ENCODE measurements at places on chromosomes 1 and 21. TPM values are rescaled to one million over a fixed set of nuclear protein-coding genes. Genes with fewer than 3 reads are reported as not detected.

The FAM151A gene
- polyA plus RNA-seq: 0.34 TPM

The CD1C gene
- 1.4 TPM for polyA plus RNA-seq

The NUAK2 gene
- polyA plus RNA-seq: 0.49 TPM

The HAPLN2 gene
- polyA plus RNA-seq: 0.43 TPM

DNA sequence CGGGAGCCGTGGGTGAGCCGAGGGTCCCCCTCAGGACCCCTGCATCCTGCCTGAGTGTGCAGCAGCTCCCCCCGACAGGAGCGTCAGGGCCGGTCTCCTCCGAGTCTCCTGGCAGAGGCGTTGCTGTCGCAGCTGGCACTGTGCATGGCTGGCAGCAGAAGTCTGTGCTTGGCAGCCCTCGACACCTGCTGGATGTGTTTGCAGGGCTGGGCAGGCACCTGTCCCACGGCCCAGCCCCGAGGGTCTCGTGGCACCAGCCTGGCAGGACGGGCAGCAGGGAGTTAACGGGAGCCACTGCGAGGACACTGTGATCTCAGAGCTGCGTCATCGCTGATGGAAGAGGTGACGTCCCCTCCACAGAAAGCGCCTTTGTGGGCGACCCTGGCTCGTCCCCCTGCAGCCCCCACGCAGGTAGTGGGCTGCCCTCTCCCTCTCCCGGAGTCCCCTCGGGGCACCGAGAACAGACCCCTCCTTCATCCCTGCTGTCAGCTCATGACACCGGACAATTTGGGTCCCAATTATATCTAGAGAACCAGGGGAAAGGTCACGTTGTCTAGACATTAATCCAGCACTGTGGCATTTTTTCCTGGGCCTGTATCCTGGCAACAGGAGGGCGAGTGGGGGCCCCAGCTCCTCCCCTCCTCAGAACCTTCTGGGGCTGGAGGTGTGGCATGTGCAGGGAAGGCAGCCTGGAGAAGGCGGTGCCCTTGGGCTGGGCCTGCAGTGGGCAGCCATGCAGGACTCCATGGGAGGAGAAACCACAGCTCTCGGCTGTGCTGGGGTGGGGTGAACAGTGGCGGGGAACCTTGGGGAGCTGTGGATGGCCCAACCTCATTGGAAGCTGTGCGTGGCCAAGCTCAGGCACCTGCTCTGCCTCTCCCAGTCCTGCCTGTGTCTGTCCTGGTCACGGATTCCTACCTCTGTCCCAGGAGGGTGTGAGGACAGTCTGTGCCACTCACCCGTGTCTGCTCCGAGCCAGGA, 15.4 kb downstream of the COL18A1 start:
- no peak for DNase-seq

DNA sequence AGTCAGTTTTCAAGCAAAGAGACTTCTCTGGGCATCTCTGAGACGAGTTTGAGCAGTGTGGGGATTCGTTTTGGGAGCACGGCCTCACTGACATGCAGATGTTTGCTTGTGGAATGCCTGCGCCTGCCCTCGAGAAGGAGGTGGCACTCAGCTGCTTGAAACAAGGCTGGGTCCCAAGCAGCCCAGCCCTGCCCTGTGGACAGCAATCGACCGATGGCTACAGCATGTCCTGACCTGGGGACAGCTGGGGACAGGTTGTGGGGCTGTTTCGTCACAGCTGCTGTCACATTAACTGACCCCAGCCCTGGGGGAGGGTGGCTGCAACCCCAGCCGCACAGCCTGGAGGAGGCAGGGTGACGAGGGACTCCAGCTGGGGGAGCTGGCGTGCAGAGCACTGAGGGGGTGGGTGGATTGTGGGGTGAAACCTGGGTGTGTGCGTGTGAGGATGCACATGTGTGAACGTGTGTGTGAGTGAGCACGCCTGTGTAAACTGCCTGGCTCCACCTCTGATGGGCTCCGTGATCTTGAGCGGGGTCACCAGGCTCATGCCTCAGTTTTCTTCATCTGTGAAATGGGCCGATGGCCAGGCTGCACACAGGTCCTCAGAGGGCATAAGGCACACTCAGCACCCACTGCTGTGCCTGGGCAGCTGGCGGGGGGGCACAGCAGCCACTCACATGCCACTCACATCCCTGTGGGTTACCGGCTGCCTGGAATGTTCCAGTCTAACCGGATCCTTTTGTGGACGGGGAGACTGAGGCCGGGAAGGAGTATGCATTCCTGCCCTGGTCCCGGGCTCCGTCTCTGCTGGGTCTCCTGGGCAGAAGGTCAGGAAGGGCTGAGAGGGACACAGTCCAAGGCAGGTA, 49.3 kb downstream of the COL18A1 start:
- DNase-seq: no peak

- DNase-seq: no peak
These were observed 8.3 kb upstream of the SH2D5 start for GRCh38 chr1:20740781-20741180.

DNA sequence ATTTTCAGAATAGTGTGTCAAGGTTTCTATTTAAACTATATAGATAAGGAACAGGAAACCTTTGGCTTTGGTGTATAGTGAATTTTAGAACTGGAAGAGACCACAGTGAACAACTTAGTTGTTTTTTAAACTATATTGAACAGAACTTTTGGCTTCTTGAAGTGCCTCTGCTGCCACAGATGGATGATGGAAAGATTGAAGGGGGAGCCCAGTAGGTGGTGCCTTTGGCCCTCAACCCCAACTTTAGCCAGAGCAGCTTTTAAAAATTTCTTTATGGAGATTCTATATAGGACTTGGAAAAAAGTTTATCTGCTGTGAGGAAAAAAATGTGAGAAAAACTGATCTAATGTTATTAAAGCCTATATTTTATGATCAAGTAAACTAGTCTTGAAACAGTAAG, 50.2 kb downstream of the SWT1 start:
- DNase-seq: no peak

DNA sequence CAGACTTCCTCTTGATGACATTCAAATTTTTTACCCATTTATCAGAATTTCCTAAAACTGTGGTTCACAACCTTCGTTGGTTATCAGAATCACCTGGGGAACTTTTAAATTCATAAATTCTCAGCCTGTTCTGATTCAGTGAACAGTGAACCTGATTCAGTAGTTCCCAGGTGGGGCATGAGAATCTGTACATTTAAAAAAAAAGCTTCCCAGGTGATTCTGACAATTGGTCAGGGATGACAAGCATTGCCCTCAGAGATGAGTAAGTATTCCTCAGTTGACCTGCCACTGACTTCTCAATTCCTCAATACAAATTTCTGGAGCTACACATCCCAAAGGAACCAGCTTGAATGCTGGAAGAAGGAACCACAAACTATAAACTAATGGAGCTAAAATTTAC, 23.5 kb upstream of the CR2 start:
- no peak for DNase-seq

- DNase-seq: no peak
These were observed 93.4 kb downstream of the RRAGC start for GRCh38 chr1:38766125-38766524.

DNA sequence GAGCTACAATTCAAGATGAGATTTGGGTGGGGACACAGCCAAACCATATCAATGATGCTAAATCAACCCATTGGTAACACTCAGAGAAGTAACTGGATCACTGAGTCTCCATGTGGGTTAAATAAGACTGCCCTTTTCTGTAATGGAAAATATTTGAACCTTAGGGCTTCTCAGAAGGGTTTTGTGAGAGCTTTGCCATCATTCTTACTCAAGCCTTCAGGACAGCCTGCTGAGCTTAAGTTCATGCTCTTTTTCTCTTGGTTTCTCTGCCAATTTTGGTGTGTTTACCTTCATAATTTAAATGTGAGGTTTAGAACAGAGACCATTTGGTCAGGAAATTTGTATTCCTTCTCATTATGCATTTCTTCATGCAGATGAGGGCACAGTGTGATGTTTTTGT, 74.7 kb downstream of the DISC1 start:
- no peak for DNase-seq

DNA sequence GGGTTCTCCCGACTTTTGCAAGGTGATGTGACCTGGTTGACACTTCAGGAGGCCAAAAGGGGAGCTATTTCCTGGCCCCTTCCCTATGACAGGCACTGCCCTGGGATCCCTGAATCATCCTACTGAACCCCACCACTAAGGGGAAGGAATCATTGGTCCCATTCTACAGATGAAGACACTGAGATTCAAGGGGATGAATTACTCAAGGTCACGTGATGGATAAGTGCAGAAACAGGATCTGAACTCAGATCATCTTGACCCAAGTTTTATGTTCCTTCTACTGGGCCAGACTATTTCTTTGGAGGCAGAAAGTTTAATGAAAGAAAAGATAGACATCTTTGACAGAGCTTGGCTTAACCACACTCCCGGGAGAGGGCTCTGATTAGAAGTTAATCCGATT, 258.7 kb downstream of the RRAGC start:
- DNase-seq: no peak

GRCh38 chr1:33370301-33370700, 49.4 kb upstream of the A3GALT2 start:
- DNase-seq: no peak

- no peak for DNase-seq
These were observed 89.3 kb downstream of the LAMC2 start for GRCh38 chr1:183275322-183275721.

GRCh38 chr1:50371749-50372148, 51.5 kb downstream of the DMRTA2 start:
- DNase-seq: no peak

All from forelimb muscle (tissue), 1 donor.